SHP77 treated with DMSO at 0.1 percent for 48 hours (cell line): ENCODE measurements at places on chromosomes 12 and 14.
A peak's percentile ranks its signal among the peaks of the same experiment; 100 is the strongest.

DNA sequence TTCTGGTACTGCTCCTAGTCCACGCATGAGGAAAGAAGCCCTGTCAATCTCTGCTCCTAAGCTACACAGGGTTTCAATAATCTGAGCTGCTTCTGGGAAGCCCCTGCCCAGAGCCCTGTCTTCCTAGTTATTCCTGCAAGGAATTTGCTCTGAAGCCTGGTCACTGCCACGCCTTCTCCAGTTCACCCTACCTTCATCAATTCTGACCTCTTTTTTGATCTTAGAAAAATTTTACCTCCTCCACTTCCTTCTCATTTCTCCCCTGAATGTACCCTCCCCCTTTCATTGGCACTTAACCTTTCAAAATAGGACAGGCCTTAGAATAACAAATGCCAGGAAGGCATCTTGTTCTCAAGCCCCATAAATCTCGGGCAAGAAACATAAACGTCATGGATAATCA, 14.9 kb upstream of the LRRK2 start:
- DNase-seq = no peak

DNA sequence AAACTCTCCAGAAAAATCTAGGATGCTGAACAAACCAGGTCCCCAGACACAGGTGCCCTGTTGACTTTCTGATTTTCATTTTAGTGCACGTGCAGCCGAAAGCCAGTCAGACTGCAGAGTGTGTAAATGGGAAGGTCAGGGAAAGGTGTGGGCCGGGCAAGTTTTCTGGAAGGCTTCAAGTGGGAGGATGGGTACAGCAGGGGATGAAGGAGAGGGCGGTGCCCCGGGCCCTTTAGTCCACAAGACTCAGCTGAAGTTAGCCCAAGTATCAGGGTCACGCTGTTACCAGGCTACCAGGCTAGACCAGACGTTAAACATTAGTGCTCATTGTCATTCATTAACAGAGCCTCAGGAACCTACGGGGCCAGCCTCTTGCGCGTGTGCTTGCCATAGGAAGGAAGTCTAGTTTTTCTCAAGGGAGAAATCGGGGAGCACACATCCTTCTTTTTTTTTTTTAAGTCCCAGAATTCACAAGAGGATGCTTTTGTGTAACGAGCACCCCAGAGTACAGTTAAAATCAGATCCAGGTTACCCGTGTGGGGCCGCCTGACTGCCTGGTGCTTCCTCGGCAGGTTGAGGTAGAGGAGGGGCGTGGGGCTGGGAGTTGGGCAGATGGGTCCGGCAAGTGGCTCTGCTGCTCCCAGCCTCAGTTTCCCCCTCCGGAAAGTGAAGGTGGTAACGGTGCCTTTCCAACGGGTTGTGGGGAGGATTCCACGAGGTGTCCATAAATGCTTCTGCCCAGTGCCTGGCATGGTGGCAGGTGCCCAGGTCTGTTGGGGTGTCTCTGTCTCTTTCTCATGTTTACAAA, 19.1 kb downstream of the BCL7A start:
- DNase-seq = no peak

DNA sequence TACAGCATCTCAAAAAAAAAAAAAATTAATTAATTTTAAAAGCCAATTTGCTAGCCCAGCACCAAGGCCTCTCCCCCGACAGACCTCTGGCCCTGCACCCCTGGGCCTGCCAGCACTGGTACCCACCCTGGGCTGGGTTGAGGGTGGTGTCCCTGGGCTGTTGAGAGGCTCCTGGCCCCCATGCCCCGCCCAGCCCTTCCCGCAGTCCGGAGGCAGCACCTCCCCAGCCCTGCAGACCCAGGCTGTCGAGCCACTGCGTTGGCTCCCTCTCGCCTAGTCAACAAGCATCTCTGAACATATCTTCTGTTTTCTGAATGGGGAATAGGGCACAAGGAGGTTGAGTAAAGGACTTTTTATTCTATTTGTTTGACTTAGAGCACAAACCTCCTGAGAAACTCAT, 87.1 kb downstream of the FBXL14 start:
- DNase-seq = no peak

DNA sequence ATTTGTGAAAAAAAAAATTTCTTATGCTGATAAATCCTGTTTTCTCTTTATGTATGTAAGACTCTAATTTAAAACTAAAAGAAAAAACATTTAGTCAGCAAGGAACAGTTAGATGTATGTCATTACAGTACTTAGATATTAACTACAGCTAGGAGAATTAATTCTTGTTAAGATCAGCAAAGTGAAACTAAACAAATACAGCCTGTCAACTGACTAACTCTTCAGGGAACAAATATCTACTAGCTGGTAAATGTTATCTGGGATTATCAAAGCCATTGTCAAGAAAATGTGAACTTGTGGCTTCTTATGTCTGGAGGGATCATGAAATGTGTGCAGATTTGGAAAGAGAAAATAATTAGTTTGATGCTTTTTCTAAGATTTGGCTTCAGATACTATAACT, 27.5 kb downstream of the MGAT4C start:
- DNase-seq = no peak

GRCh38 chr14:55274751-55275150, 3.5 kb downstream of the FBXO34 start:
- DNase-seq = no peak

GRCh38 chr12:104710940-104711689, 247.0 kb downstream of the SLC41A2 start:
- DNase-seq = no peak

GRCh38 chr12:22029991-22030390, 16.0 kb upstream of the CMAS start:
- DNase-seq = no peak

DNA sequence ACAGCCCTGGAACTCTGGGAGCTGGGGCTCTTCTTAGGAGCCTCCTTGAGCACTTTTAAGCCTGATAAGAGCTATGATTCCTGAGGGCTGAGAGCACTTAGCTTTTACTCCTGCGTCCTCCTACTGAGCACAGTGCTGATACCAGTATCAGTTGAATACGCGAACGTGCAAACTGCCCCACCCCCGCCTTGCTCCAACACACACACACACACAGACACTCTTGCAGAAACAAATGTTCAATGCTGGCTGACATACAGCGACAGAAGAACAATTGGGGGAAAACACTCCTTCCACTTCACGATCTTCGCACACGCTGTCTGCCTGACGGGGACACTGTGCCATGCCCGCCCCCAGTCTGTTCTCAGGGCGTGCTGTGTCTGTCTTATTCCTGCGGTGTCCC, 57.2 kb upstream of the DLK1 start:
- no peak for DNase-seq

DNA sequence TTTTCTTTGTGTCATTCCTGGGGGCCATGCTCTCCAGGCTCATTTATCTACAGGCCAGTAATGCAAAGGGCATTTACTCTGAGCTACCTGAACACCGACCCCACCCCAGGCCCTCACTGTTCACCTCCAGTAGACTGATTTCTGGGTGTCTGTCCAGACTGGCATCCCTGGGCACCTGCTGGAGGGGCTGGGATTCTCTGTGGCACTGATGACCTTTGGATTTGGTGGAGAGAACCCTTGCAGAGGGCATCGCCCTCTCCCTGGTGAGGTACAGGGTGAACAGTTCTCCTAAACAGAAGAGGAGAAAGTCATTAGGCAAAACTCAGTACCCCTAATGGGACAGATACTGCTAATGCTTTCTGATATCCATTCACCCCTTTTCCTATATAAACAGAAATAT, 27.1 kb upstream of the RIMBP2 start:
- DNase-seq = no peak

GRCh38 chr12:89540586-89540985, 14.7 kb upstream of the POC1B start:
- no peak for DNase-seq

DNA sequence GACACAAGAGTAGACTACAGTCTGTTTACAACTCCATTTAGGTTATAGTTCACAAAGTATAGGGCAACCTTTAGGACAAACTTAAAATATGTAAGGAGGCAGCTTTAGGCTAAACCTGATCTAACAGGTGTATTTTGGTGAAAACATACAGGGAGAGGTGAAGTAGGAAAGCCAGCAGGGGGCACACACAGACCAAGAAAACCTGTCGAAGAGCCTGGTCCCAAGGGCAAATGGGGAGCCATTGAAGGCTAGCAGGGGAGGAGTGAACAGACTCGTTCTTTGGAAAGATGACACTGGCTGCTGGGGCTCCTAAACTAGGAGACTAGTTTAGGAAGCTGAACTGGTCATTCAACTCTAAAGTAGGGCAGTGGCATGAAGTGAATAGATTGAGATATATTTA, 138.8 kb upstream of the WSCD2 start:
- no peak for DNase-seq

DNA sequence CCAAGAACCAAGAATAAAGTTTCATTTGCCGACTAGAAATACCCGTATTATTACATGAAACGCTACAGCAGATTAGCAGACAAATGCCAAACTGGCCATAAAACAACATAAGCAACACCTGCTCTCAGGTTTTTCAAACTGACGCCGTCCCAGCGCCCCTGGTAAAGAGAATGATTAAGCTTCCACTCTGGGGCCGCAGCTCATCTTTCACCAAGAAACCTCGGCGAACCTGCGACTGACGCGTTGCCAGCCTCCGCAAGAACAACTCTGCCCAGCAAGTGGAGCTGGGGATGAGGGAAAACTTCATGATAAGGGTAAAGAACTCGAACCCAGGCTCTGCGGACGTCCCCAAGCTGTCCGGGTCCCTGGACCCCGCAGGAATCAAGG, 530 bp downstream of the ARL1 start:
- no peak for DNase-seq

GRCh38 chr12:116980083-116980482, 69.3 kb downstream of the FBXW8 start:
- DNase-seq = no peak

DNA sequence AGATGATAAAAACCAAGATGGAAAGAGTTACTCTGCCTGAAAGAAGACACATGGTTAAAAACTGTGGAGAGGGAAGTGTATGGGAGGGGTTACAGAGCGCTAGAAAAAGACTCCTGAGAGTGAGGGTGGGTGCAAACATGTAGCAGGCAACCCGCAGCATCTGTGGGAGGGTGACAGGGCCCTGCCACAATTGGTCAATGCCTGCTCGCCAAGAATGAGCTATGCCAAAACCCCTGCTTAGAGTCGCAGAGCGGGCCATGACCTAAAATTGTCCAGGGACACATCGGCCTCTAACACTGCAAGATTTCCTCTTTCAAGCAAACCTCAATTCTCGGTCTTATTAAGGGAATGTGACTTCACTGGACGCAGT, 700 bp downstream of the PRKAG1 start:
- DNase-seq = no peak

DNA sequence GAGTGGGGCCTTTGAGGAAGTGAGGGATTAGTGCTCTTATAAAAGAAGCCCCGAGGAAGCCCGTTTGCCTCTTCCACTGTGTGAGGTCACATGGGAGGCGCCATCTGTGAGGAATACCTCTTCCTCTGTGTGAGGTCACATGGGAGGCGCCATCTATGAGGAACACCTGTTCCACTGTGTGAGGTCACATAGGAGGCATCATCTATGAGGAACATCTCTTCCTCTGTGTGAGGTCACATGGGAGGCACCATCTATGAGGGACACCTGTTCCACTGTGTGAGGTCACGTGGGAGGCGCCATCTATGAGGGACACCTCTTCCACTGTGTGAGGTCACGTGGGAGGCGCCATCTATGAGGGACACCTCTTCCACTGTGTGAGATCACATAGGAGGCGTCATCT, 69.7 kb downstream of the SLC24A4 start:
- no peak for DNase-seq

DNA sequence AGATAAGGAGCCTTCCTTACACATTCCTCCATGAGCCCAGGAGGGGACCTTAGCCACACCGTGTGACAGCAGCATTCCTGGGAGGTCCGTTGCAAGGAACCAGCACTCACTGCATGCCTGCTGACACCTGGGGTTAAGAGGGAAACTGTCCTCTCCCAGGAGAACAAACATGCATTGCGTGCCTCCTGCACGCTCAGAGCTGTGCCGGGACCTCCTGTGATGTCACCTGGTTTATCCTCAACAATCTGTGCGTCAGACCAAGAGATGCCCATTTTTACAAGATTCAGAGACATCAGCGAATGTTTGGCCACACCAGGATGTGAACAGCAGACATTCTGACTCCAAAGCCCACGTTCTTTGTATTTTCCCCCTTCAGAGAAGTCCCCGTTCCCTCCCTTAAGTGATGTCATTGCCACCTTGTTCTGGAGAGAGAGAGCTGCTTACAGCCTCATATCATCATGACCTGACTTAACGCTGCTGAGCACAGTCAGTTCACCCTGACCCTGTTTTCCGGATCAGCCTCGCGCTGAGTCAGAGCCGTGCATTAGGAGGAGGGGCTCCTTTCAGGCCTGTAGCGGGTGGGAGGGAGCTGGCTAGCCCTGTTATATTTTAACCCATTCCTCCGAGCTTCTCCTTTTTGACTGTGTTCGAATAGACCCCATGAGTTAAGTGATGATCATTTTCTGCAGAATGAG, 36.2 kb downstream of the TMEM120B start:
- no peak for DNase-seq

DNA sequence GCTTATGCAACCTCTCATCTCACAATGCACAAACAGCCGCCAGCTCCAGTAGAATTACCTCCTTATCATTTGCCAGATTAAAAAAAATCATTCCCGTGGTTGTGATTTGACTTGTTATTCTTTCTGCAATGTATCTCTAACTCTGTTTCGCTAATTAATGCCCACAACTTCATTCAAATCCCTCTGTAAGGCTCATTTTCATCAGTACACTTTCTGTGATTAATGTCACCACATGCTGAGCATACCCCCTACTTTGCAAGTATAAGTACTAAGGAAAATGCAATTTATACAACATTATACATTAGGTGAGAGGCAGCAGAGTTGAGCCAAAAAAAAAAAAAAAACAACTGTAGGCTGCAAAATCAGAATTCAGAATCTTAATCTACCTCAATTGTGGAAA, 166.0 kb downstream of the FSCB start:
- DNase-seq = no peak

GRCh38 chr12:24328261-24328660, 378.8 kb upstream of the SOX5 start:
- no peak for DNase-seq

- DNase-seq = peak; percentile 20
Measured at GRCh38 chr12:92408072-92408900, 262.6 kb upstream of the BTG1 start.

DNA sequence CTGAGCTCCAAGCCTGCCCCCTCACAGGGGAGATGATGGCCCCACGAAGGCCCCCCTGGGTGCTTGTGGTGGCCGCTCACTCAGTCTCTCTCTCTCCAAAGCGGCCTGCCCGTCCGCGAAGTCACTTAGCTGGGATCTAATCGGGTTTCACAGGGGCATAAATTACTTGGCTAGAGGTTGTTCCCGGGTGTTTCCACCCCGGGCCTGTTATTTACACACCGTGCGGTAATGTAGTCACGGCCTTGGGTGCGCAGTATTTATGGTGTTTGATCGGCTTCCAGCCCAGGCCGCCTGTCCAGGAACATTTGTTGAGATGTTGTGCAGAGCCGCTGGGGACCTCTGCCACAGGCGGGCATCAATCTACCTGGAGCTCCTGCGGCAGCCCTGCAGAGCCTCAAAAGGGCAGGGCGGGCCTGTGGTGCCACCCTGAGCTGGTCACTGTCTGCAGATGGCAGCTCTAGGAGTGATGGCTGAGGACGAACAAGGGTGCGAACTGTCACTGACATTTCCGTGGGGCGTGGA, 91.2 kb downstream of the KIF26A start:
- DNase-seq = no peak
